ENCODE measurements at places on chromosomes 5 and 9. TPM values are rescaled to one million over a fixed set of nuclear protein-coding genes. Genes with fewer than 3 reads are reported as not detected.

Gene HTR4
- 0.07 TPM for total RNA-seq

Gene CCDC69
- total RNA-seq = 0.65 TPM

Gene INVS
- 30.8 TPM for total RNA-seq

Gene TRIM36
- total RNA-seq = 0.13 TPM

Gene RHOBTB3
- 154 TPM for total RNA-seq

Gene ORM2
- not detected for total RNA-seq

Gene NR5A1
- total RNA-seq = not detected

Gene PCDHGC5
- total RNA-seq = 7.3 TPM

Gene PCDHAC1
- total RNA-seq = 0.07 TPM

Gene FAXDC2
- 4.3 TPM for total RNA-seq

Gene STPG3
- not detected for total RNA-seq

Gene RASEF
- total RNA-seq = 0.07 TPM

Gene SMIM33
- not detected for total RNA-seq

Gene ZNF618
- total RNA-seq = 13.2 TPM

Gene TMOD1
- 0.69 TPM for total RNA-seq

Gene SGTB
- 26.1 TPM for total RNA-seq

Gene SARDH
- 5.0 TPM for total RNA-seq

Gene CTSV
- total RNA-seq = 0.17 TPM
